Left colon (tissue), 2 donors: ENCODE measurements at places on chromosomes 2 and 18. TPM values are rescaled to one million over a fixed set of nuclear protein-coding genes. Genes with fewer than 3 reads are reported as not detected.

The CRYGB gene
- not detected for total RNA-seq

DNA sequence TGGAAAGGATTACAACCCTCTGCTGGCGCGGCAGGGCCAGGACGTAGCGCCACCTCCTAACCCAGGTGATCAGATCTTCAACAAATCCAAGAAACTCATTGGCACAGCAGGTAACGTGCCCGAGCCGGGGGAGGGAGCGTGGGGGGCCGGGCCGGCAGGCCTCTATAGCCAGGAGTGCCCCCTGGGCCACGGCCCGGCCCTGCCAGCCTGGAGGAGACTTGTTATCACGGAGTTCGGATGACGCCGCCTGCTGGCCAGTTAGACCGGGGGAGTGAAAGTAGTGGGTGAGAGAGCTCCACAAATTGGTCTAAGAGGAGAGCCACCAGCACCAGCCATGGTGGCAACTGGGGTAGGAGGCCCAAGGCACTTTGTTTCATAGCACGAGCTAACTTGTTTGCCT, 8.6 kb upstream of the TMEM214 start:
- peak; percentile 22 for DNase-seq

The SATB2 gene
- 219 TPM for total RNA-seq

The KCNG2 gene
- not detected for total RNA-seq

DNA sequence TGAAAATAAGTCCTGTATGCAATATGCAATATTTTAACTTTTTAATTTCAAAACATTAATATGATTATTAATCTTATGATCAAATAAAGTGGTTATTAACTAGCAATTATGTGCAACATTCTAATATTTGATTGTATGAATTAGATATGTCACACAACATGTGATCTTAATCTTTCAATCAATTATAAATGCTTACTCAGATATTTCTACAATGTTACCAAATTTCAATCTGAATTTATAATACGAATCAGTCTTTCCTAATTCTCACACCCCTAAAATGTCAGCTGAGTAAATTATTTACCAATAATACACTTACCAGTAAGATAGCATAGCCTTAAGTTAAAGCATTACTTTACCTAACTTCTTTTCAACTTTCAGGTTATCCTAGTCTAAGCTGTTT, 186.3 kb downstream of the CALCRL start:
- DNase-seq: no peak

- DNase-seq: no peak
Observed at GRCh38 chr2:42762823-42763804, 821 bp downstream of the OXER1 start.

GRCh38 chr2:949384-950079, 1.1 kb upstream of the SNTG2 start:
- no peak for DNase-seq

- no peak for DNase-seq
Observed at GRCh38 chr2:40034801-40035200, 255.7 kb upstream of the THUMPD2 start.

DNA sequence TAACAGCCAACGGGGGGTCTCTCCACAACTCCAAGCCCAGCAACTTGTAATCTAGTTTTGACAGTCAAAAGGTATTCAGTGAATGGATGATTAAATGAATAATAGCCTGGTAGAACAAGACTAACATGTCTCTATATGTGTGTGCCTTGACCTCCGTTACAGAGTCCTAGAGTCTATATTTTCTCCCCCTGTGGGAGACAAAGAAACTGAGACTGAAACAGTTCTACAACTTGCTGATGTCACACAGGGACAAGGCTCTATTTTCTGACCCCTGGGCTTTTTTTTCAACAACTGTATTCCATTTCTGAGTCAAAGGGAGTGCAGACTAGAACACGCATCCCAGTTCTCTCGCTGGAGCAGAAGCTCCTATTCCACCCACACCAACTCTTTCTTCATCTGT, 223.6 kb upstream of the AGAP1 start:
- no peak for DNase-seq

GRCh38 chr18:63928331-63928730, 20.6 kb downstream of the SERPINB10 start:
- DNase-seq: no peak

GRCh38 chr2:53911434-53912189, 51.8 kb upstream of the GPR75 start:
- no peak for DNase-seq

- no peak for DNase-seq
Observed at GRCh38 chr2:88668862-88669261, 22.6 kb upstream of the RPIA start.

The FER1L5 gene
- total RNA-seq: not detected

DNA sequence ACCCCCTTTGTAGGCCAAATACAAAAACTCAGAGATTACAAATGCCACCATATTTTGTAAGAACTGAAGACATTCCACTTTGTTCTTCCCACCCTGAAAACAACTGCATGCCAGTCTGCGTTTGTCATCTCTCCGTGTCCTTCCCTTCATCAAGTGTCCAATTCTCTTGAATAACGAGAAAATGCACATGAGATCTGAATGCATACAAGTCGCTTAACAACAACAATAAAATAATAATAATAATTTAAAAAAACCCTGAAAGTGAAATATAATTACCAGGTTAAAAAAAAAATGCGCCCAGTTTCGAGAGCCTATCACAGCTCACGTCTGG, 2.0 kb upstream of the SETBP1 start:
- DNase-seq: no peak
